Renal cortical epithelial cell (primary cell): ENCODE measurements at places on chromosomes 7 and 10.

- no peak for DNase-seq
These were observed 641.4 kb upstream of the MGMT start for GRCh38 chr10:128825626-128826025.

DNA sequence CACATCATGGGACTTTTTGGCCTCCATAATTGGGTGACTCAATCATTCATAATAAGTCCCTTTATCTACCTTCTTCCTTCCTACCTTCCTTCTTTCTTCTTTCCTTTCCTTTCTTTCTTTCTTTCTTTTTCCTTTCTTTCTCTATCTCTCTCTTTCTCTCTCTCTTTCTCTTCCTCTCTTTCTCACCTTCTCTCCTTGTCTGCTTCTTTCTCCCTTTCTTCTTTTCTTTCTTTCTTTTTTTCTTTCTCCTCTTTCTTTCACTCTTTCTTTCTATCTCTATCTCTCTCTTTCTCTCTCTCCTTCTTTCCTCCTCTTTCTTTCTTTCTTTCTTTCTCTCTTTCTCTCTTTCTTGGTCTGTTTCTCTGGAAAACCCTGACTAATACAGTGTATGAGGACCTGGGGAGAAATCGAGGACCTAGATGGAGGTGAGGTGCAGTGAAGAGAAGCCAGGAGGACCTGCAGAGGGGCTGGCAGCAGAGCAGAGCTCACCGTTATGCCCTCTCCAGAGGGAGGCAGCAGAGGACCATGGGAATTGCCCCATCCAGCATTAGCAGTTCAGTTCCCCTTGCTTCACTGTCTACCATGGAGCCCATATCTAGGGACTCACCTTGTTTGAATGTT, 52.7 kb upstream of the BTRC start:
- peak; percentile 50 for DNase-seq

DNA sequence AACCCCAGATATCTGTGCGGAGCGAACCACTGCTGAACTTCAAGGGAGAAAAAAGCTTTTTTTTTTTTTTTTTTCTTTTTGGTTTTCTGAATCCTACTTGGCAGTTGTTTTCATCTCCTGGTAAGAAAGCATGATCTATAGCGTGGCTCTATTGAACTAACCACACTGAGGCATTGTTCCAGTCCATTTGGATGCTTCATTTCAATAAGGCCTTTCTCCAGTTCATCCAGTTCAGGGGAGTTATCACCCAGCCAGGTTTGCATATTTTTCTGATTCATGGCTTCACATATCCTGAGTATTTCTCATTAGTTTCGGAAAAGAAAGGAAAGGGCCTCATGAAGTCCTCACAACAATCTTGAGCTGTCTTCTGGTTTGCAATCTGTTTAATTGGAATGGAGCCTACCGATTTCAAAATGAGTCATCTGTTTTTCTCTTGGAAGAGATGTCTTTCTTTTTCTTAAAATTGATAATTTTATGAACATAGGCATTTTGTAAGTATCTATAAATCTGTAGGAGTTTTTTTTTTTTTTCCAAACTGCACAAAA, 93.1 kb upstream of the STEAP4 start:
- no peak for DNase-seq

DNA sequence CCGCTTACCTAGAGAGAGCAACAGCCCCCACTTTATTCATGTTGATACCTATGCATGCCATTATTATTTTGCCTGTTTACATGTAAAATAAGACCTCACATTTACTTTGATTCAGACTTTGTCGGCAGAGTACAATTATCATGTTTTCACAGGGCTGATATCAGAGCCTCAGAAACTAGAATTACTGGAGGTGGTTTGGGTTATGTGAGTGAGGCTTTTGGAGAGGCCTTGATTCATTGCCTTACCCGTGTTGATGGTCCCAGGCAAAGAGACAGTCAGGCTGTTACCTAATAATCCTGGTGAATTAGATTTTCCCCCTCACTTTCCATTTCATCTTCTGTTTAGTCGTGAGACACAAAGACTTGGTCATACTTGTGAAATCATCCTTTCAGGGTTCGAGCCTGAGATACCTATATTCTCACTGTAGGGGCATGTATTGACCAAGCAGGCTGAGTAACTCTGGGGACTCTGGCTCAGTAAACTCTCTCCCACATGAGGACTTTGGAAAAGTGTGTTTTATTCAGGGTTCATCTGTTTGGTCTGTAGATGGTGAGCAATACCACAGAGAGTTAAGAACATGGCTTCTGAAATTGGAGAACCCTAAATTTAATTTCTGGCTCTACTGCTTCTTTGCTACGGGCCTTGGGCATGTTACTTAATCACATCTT, 150.9 kb downstream of the CELF2 start:
- DNase-seq, result no peak

DNA sequence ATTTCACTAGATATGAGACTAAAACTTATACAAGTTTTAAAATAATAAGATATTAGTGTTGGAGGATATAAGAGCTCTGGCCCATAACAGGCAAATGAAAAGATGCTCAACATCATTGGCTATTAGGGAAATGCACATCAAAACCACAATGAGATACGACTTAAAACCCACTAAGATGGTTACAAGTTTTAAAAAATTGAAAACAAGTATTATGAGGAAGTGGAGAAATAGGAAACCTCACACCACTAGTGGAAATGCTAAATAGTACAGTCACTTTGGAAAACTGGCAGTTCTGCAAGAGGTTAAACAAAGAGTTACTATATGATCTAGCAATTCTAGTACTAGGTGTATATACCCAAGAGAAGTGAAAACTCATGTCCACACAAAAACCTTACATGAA, 17.2 kb downstream of the PANK1 start:
- no peak for DNase-seq

GRCh38 chr7:90824386-90825307, 228.5 kb downstream of the CDK14 start:
- DNase-seq, result peak; percentile 70

- DNase-seq, result no peak
These were observed 116.6 kb upstream of the CDK1 start for GRCh38 chr10:60661637-60662036.

DNA sequence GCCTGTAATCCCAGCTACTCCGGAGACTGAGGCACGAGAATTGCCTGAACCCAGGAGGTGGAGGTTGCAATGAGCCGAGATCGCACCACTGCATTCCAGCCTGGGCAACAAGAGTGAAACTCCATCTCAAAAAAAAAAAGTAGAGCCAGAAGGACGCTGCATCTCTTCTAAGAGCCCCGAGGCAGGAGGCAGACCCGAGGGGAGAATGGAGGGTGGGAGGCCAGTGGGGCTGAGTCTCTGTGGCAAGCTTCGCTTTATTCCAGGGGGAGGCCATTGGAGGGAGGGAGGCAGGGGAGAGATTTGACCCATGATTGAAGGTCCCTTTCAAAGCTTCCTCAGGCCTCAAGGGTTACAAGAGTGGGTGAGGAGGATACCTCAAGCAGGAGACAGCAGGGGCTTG, 18.7 kb downstream of the TTYH3 start:
- no peak for DNase-seq

DNA sequence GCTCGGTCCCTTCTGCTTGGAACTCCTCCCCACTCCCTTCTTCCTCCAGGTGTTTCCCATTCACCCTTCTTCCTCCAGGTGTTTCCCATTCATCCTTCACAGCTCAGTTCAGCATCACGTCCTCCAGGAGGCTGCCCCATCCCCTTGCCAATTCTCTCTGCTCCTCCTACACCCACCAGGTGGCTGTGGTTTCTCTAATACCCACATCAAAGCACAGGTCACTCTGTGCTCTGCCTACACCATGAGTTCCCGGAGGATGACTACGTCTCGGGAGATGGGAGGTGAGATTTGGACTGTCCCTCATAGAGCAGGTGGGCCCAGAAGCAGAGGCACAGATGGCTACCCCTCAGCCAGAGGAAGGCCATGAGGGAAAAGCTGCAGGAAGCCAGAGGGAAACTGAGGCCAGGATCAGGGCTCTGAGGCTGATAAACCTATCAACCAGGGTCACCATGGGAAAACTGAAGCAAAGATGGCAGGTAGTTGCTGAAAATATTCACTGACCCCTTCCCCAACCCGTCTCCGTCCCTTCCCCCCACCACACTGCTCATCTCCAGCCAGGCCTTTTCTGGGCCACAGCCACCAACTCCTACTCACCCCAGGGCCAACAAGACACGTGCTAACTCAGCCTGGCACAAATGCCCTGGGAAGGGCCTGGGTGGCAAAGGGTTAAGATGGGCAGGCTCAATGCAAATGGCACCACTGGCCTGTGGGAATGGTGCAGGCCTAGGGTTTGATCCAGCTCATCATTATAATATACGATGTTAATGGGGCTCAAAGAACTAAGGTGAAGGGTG, 56.6 kb upstream of the CPXM2 start:
- DNase-seq, result no peak

DNA sequence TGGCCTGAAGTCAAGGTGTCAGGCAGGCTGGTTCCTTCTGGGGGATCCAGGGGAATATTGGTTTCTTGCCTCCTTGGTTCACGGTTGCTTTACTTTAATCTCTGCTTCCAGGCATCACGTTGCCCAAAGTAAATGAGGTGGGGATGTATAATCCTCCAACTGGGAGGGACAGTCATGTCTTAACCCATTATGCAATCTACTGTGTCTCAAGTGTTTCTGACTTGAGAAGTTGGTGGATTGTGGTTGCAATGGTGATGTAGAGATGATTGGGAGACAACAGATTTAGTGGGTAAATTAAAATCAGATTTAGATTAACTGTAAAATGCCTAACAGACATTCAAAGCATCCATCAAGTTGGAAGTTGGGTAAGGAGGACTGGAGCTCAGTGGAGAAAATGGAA, 32.7 kb downstream of the TBXAS1 start:
- DNase-seq, result no peak

DNA sequence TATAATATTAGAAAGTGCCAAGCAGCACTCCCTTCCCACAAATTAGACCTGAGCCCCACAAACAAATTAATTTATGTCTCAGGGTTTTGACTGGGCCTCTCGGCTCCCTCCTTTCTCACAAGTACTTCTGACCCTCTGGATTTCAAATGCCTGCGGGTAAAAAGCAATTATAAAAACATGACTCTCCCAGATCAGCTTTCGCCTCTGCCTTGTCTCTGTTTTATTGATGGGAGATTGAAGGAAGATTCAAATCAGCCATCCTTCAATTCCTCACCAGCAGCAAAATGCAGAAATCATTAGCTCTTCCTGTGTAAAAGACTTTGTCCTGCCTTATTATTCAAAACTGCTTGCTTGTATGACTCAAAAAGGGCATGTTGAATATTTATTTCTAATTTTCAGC, 453.7 kb upstream of the MKI67 start:
- DNase-seq, result no peak

DNA sequence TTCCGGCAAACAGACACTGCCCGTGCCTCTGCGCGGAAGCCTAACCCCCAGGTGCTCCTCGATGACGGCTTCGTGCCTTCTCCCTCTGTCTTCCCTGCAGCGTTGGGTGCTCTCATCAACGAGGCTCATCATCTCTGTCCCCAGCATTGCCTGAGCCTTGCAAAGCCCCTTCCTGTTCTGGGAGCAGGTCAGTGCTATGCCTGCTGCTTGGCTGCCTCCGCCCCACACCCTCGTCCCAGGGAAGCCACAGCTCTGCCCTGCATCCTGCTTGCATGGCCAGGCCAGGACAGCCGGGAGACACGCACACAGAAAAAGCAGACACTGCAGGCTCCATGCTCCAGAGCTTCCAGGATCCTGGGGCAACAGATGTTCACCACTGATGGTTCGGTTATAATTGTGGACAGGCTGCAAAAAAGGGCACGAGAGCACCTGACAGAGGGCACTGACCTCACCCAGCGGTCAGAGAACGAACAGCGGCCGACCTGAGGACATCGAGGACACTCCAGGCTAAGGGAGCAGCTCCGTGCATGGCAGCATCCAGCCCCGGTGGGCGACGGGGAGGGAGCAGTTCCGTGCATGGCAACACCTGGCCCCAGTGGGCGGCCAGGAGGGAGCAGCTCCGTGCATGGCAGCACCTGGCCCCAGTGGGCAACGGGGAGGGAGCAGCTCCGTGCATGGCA, 265.5 kb downstream of the PTPRN2 start:
- no peak for DNase-seq

DNA sequence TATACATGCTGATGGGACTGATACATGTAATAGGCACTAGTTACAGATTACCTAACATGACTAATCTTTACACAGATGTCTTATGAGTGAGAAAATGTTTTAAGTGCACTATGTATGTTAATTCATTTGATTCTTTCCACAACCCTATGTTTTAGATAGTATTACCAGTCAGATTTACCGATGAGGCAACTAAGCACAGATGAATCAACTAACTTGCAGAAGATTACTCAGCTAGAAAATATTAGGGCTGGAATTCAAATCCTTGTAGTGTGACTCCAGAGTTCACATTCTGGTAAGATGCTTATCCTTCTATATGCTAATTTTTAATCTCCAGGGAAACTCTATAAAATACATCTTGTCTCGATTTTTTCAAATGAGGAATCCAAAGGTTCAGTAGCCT, 964.9 kb downstream of the REEP3 start:
- DNase-seq, result peak; percentile 75

GRCh38 chr10:7797582-7797981, 9.6 kb downstream of the ATP5F1C start:
- DNase-seq, result peak; percentile 92

DNA sequence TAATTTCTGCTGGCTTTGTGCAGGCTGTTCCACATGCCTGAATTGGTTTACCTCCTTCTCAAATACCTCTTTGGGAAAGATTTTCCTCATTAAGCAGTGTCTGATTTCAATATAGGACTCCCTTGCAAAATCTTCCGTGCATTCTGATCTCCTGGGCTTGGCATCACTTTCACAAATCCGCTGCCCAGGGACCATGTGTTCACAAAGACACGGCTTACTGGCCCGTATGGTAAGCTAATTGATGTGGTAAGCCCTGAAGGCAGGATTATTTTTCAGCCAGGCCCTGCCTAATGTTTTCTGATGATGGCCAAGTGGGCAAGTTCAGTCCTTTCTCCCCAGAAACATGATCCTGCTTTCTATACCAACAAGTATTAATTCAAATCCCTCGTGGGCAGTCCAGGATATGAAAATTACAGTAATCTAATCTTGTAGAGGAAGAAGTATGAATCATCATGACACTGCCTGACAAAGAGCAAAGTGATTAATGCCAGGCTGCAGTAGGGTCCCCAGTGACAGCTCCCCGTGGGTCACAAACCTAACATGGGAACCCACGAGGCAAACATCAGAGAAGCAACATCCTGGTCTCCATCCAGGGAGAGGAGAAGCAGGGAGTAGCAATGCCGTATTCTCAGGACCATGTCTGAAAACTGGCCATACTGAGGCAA, 11.6 kb upstream of the SVIL start:
- DNase-seq, result peak; percentile 21

GRCh38 chr7:5508698-5509097, 85.1 kb upstream of the TNRC18 start:
- no peak for DNase-seq

- peak; percentile 93 for DNase-seq
These were observed 6.5 kb downstream of the ASB13 start for GRCh38 chr10:5659702-5660528.
